ENCODE measurements at places on chromosomes 11 and 22.

DNA sequence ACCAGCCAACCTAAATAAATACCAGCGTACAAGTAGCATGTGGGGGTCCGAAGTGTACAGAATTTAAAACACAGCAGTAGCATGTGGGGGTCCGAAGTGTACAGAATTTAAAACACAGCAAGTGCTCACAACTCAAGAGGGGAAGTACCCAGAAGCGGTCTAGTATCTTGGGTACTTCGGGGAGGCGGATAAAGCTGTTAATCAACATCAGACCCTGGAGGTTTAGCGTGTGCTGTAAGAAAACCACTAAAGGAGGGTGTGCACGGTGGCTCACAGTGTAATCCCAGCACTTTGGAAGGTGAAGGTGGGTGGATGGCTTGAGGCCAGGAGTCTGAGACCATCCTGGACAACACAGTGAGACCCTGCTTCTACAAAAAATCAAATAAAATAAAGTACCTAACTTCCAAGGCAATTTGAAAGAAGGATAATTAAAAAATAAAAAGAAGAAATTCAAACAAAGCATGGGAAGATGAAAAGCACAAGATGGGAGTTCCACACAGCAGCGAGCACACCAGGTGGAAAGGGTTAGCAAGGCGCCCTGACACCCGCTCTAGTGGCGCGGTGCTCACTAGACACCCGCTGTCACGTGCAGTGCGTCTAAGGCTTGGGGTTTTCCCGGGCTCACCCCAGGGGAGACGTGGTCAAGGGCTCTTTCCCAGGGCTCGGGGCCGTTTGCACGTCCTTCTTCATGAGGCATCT, 35.0 kb upstream of the MOB2 start:
- DNase-seq: no peak

DNA sequence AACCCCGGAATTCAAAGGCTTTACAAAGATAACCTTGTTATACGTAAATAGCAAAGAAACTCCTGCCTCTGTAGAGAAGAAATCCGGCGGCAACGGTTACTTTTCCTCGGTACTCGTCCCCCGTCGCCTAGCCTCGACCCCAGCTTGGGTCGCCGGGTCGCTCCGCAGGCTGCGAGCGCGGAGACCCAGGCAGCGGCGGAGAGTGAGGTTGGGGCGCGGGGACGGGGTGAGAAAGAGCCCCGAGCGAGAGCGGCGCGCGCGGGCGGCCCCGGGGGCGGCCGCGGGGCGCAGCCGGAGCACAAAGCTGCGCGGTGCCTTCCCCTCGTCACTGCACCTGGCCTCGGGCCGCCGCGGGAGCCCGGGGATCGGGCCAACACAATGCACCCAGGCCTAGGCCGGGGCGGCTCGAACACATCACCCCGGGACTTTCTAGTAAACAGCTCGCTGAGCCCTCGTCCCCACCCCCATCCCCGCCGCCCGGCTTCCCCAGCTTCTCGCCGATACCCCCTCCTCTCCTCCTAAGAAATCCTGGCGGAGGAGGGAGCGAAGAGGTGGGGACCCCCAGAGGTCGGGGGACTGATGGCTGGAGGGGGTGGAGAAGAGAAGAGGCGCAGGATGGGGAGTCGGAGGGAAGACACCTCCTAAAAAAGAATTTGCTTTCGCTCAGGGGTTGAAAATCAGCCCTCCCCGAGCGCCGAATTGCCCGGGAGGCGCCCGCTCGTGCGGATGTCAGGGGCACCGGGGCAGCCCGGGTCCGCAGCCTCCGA, 845 bp downstream of the MPPED2 start:
- peak; percentile 27 for DNase-seq

- DNase-seq: no peak
These were observed 391.1 kb downstream of the TENM4 start for GRCh38 chr11:79049741-79050179.

- DNase-seq: no peak
These were observed 72.4 kb upstream of the CARD18 start for GRCh38 chr11:105211806-105212554.

DNA sequence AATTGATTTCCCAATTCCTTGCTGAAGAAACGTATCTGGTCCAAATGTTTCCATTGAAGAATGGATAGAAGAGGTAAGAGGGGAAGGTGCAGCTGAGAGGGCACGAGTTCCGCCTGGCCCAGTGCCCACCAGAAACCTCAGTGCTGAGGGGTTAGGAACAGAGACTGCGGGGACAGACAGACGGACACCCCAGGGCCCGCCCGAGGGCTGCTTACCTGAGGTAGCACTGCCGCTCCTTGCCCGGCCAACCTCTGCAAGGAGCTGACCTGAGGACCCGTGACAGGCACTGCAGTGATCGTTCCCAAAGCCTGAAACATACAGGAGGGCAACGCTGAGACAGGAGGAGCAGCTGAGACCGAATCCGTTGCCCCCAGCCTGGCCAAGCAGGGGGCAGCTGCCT, 89.6 kb downstream of the PHF21B start:
- no peak for DNase-seq

GRCh38 chr11:33540946-33541915, 159.4 kb downstream of the C11orf91 start:
- DNase-seq: no peak

GRCh38 chr11:3981084-3981633, 113.4 kb upstream of the RRM1 start:
- DNase-seq: no peak

DNA sequence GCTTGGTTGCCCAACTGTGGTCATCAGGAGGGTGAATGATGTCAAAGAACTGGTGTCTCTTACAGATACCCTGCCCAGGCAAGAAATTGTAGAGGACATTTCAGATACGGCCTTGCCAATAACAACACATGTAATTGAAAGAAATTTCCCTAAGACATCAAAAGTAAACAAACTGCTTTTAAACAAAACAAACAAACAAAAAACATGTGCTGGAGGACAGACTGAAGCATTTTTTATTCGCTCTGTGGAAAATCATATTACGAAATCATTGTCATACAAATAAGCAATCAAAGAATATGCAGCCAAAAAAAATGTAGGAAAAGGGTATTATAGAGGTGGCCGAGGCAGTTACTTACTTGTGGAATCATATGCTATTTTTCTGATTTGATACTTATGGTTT, 52.1 kb upstream of the MYEOV start:
- DNase-seq: no peak

GRCh38 chr11:66745356-66746235, 16.6 kb upstream of the SPTBN2 start:
- peak; percentile 62 for DNase-seq

DNA sequence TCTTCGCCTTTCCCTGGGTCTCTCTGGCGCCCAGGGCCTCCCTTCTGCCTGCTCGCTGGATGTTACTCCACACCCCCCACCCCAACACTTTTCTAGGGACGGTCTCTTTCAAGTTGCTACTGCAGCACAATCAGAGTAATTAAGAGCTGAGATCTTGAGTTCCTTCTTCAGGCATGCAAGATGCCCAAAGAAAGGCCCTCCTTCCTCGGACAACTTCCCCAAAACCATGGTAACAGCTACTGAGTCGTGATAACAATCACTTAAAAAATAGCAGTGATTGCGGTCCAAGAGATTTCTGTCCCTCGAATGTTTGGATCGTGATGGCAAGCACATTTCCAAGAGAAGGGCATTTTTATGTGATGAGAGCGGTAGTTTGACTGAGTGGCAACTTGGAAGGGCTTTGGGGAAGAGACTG, 638 bp upstream of the TENM4 start:
- DNase-seq: no peak

- no peak for DNase-seq
These were observed 30.8 kb downstream of the SLC5A1 start for GRCh38 chr22:32073823-32074380.

DNA sequence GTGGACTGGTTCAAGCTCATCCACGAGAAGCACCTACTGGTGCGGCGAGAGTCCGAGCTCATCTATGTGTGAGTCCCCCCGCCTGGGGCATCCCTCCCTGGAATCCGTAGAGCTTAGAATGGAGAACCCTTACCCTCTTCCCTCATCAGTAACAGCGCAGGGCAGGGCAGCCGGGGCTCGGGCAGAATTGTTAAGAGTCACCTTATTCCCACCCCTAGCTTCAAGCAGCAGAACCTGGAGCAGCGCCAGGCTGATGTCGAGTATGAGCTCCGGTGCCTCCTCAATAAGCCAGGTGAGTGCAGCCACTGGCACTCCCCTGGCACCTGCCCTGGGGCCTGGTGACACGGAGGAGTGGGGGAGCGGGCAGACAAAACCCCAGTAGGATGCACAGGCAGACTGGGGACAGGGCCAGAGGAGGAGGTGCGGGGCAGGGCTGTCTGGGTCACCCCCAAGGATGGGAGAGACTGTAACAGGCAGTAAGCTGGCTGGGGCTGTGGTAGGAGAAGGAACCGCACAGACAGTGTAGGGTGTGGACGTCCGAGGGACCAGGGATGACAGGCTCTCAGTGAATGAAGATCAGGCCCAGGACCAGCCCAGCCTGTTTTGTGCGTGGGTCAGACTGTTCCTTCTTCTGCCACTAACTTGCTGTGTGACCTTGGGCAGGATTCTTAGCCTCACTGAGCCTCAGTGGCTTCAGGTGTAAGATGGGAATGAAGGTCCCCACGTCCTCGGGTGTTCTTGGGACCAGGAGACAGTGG, 20.4 kb downstream of the C22orf23 start:
- no peak for DNase-seq

DNA sequence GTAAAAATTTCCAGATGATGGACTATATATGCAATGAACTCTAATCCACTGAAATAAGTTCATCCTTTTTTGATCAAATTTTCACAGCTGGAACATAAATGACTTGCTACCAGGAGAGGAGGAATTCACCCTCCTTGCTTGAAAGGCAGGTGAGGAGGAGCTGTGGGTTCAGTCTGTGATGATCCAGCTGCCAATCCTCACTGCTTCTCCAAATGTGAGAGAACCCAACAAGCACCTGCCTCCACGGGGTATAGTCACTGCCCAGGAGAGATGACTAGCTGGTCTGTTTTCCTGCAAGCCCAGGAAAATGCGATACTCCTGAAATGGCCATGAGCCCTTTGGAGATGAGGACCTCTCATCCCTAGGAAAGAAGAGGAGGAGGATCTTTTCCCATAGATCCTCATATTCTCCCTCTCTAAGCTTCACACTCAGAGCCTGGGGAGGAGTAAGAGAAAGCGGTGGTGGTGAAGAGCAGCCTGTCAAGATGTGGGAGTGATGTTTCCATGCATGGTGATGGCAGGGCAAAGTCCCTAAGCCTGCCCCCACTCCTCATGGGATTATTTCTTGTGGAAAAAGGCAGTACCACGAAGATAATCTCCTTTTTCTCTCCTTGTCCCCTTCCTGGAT, 77.9 kb upstream of the USP47 start:
- DNase-seq: no peak

GRCh38 chr11:61012737-61013215, 41.3 kb downstream of the CD6 start:
- DNase-seq: no peak

DNA sequence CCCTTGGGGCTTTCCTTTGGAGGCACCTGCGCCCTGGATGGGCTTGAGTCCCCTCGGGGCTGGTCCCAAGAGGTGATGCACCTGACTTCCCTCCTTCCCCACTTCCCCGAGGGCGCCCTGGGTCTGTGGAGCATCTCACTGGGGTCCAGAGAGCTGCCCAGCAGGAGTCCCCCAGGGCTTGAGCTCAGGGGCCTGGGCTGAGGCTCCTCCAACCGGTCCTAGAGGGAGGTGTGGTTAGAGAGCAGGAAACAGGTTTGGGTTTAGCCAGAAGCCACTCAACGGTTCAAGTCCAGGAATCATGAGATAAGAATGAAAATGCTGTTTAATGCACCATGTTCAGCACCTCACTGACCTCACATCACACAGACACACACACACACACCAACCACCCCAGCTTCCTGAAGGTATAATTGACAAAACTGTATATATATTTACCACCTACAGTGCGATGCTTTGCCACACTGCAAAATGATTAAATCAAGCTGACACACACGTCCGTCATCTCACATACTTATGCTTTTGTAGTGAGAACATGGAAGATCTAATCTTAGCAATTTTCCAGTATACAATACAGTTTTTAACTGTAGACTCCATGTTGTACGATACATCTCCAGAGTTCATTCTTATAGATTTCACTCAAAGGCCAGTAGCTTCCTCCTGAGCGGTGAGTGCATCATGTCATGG, 628 bp upstream of the IGLL1 start:
- DNase-seq: no peak

- no peak for DNase-seq
These were observed 505 bp downstream of the ZNF214 start for GRCh38 chr11:7019500-7020182.

GRCh38 chr11:132888226-132888625, 644.1 kb downstream of the OPCML start:
- DNase-seq: no peak

DNA sequence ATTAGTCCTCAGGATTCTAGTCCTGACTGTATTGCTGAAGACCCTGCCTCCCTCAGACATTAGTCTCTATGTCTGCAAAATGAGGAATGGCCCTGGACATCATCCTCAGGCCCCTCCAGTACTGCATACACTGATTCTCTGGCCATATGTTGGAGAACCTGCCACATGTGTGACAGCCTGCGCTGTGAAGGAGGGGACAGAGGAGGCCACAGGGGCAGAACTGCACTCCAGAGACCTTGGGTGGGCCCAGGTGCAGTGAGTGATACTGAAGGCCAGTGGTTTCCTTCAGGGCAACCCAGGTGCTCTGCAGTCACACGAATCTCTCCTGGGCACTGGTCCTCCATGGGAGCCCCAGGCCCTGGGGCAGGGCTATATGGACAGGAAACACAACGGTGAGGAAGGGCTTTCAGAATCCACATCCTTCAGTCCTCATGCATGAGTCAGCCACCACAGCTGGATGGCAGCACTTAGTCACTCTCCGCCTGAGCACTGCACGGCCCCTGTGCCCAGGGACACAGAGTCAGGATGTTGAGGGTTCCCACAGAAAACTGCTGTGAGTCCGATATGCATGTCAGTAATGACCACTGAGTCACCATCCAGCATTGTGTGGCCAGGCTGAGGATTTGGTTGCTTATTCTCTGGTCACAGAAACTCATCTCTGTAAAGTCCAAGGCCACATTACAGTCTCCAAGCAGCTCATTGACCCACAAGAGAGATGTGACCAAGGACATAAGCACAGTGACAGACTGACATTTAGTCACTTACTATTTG, 39.7 kb downstream of the ME3 start:
- DNase-seq: peak; percentile 35

DNA sequence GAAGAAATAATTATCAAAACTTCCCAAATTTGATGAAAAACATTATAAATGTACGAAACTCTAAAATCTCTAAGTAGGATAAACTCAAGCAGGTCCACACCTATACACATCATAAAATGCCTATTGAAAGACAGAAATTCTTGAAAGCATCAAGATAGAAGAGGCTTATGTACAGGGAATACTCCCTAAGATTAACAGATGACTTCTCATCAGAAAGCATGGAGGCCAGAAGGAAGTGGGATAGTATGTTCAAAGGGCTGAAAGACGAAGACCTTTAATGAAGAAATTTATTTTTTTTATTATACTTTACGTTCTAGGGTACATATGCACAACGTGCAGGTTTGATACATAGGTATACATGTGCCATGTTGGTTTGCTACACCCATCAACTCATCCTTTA, 45.3 kb upstream of the KCNA4 start:
- no peak for DNase-seq

GRCh38 chr11:13040969-13041561, 31.9 kb downstream of the RASSF10 start:
- no peak for DNase-seq

GRCh38 chr22:44094751-44095302, 70.7 kb downstream of the PARVB start:
- DNase-seq: no peak

- no peak for DNase-seq
These were observed 14.6 kb upstream of the TEF start for GRCh38 chr22:41367039-41367679.

GRCh38 chr11:113247966-113248365, 66.4 kb upstream of the TTC12 start:
- no peak for DNase-seq

- DNase-seq: peak; percentile 39
These were observed 157.0 kb upstream of the TIMP3 start for GRCh38 chr22:32644252-32645100.
